Brain pericyte (primary cell): ENCODE measurements at places on chromosomes 6 and 20.
A peak's percentile ranks its signal among the peaks of the same experiment; 100 is the strongest.

DNA sequence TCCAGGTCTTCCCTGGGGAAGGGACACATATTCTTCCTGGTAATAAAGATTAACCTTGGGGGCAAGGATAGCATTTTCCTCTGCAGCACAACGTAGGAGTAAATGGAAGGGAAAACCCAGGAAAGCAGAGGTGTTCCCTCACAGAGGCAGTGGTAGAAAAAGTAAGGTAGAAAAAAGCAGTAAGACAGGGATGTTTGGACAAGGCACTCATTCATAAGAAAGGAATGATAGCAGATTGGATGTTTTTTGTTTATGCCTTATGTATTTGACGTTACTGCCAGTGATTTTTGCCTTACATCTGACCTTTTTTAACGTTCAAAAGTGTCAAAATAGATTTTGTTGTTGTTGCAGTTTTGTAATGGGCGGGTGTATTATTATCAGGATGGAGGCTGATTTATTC, 395.0 kb downstream of the CDKAL1 start:
- DNase-seq, result no peak

- DNase-seq, result no peak
Measured at GRCh38 chr6:38187811-38188590, 368.5 kb downstream of the ZFAND3 start.

DNA sequence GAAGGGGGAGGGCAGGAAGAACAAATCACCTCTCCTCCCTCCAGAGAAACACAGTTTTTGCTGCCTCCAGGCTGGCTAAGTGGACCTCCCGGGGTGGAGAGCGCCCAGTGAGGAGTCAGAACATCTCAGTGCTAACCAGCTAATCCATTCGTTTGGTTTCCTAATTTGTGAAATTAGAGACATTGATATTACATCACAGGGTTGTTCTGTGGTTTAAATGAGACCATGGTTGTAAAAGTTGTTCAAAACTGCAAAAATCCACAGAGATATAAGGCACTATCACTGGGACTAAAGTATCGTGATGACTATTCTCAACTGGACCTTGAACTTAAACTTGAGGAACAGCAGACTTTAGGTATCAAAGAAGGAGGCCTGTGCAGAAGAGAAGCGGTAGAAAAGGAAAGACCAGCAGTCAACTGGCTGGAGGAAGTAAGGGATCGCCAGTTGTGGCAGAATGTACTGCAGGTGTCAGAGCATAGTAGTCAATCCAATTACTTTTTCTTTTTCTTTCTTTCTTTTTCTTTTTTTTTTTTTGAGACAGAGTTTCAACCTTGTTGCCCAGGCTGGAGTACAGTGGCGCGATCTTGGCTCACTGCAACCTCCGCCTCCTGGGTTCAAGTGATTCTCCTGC, 33.9 kb downstream of the RIPOR2 start:
- DNase-seq, result no peak

GRCh38 chr20:12113468-12114371, 196.0 kb downstream of the BTBD3 start:
- DNase-seq, result no peak

- DNase-seq, result no peak
Measured at GRCh38 chr20:17957505-17958363, 10.9 kb downstream of the SNX5 start.

DNA sequence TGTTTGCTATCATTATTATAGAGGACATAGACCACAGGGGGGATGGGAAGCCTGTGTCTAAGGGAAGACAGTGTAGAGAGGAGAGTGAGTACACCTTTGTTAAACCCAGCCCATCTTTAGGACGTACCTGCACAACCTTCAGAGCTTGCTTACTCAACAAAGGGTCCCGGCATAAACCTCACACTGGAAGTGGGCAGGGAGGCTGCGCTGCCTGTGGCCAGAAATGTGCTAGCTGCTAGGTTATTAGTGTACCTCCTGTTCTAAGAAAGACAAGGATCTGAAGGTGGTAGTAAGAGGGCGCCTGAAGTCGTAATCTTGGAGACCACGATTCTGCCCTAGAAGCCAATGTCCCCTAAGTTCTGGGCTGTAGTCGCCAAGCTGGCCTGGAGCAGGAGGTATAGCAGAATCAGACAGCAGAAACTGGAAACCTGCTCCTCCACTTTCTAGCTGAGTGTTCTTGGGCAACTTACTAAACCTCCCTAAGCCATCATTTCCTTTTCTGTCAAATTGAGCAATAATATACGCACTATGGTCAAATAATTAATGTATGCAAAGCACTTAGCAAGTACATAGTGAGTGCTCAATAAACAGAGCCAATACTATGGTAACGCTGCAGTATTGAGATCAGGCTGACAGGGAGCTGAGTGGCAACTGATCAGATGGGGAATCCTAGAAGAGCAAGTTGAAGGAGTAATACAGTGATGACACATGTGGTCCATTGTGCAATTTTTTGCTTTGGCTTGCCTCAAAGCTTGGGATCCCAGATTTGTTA, 16.8 kb upstream of the AKIRIN2 start:
- DNase-seq, result no peak

DNA sequence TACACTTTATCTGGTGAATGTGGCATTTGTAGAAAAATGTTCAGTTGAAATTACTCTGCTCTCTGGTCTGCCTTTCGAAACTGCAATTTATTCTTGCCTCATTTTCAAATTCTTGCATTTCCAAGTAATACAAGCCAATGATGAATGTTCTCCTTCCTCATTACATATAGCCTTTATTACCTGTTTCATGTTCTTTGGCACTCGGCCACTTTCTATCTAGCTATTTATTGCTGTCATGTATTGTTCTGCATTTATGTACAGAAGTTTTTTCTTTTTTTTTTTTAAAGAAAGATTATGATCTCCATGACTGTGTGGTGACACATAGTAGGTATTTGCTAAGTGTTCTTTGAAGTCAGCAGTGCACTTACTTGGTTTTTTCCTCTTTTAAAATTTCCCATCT, 261.4 kb downstream of the ZFAND3 start:
- no peak for DNase-seq

- DNase-seq, result no peak
Measured at GRCh38 chr6:142756215-142756630, 188.8 kb downstream of the HIVEP2 start.

DNA sequence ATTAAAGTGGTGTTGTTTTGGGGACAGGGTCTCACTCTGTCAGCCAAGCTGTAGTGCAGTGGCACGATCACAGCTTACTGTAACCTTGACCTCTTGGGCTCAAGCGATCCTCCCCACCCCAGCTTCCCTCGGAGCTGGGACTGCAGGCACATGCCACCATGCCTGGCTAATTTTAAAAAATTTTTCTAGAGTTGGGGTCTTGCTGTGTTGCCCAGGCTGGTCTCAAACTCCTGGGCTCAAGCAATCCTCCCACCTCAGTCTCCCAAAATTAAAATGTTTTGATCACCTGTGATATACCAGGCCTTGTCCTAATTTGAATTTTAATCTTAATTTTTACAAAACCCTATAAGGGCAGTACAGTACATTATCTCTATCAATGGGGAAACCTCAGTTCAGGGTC, 25.5 kb downstream of the ACOT13 start:
- DNase-seq, result no peak

- DNase-seq, result no peak
Measured at GRCh38 chr20:19921284-19921793, 95.8 kb upstream of the NAA20 start.

- DNase-seq, result no peak
Measured at GRCh38 chr6:90110971-90111370, 185.7 kb downstream of the BACH2 start.

GRCh38 chr20:17952692-17953684, 15.6 kb downstream of the SNX5 start:
- DNase-seq, result no peak

- no peak for DNase-seq
Measured at GRCh38 chr6:143200167-143200770, 139.6 kb downstream of the AIG1 start.

- no peak for DNase-seq
Measured at GRCh38 chr6:34860776-34861175, 27.1 kb downstream of the TAF11 start.

GRCh38 chr6:52983159-52983848, 11.8 kb downstream of the GSTA4 start:
- no peak for DNase-seq

DNA sequence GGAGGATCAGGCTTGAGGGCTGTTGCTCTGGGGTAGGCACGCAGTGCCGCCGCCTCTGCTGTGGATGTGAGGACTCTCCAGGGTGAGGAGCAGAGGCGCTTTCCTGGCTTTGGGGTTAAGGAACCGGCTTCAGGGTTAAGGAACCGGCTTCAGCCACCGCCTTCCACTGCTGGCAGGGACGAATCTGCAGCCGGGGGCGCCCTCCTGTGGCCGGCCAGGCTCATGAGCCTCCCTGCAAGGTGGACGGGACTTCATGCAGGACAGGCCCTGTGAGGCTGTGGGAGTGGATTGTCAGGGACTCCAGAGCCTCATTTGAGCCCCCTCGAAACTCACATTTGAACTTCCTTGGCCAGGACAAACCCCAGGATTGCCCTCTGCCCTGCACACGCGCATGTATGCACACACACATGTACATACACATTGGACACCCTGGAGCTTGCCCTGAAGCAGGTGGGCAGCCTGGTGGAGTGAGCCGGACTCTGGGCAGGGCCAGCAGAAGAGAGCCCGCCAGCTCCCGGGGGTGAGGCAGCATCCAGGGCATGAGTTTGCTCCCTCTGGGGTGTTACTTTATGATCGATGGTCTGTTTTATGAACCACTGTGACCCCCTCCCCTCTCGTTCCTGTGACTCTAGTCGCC, 146.9 kb downstream of the PHACTR3 start:
- no peak for DNase-seq

- DNase-seq, result peak; percentile 72
Measured at GRCh38 chr6:161922631-161923119, 648.8 kb upstream of the AGPAT4 start.

GRCh38 chr6:42099340-42100028, 42.9 kb downstream of the C6orf132 start:
- DNase-seq, result no peak
